ENCODE measurements at places on chromosomes 1 and 21. TPM values are rescaled to one million over a fixed set of nuclear protein-coding genes. Genes with fewer than 3 reads are reported as not detected.

DNA sequence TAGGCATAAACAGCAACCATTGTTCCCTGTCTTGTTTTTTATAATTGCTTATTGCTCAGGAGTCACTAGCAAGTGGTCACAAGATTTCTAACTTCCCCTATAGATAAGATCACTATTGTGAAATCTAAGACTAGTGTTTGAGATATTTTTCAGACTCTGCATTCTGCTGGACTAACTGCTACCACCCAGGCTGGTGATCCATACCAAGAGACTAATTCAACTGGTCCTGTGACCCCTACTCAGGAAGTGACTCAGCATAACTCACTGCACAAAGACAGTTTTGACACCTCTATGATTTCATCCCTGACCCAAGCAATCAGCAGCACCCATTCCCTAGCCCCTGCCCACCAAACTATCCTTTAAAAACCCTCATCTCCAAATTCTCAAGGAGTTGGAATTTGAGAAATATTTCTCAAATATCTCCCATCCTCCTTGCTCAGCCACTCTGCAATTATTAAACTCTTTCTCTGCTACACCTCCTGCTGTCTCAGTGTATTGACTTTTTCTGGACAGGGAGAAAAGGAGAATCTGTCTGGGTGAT is 52.7 kb downstream of the TRIM33 start:
- DNase-seq = peak; percentile 88

- no peak for DNase-seq
These were observed 1.4 kb downstream of the DAB1 start for GRCh38 chr1:57422271-57423134.

DNA sequence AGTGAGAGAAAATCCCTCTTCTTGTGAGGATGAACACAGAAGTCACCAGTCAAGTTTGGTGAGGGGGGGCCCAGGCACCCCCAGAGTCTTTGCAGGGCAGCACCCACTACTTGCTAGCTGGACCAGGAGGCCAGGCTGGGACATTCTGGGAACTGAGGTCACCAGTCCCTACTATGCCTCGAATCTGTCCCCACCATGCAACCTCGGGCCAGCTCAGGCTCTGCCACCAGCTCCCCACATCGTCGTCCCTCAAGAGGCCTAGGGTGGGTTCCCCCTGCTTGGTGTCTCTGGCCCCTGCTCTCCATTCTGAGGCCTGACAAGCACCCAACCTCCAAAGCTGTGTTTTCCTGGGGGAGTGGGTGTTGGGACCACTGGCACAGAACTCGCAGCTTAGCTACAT is 22.2 kb upstream of the ZNF678 start:
- DNase-seq = no peak

- DNase-seq = no peak
These were observed 27.6 kb downstream of the FCRL3 start for GRCh38 chr1:157673008-157673407.

DNA sequence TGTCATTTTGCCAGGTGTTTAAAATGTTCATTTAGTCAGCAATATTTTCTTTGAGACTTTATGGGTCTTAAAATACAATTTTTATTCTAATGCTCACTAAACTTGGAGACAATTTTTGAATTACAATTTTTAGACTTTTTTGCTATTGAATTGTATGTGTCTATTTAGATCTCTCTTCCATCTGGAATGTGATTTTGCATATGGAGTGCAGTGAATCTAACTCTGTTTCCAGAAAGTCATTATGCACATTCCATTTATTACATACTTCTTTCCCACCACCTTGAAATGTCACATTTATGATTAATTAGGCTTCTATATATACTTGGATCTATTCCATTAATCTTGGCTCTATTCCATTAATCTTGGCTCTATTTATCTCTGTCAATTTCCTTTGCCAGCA is 5.6 kb upstream of the TSPEAR start:
- no peak for DNase-seq

- no peak for DNase-seq
These were observed 19.0 kb downstream of the FAM163A start for GRCh38 chr1:179761846-179762640.

- no peak for DNase-seq
These were observed 75.6 kb upstream of the HOOK1 start for GRCh38 chr1:59739111-59739510.

DNA sequence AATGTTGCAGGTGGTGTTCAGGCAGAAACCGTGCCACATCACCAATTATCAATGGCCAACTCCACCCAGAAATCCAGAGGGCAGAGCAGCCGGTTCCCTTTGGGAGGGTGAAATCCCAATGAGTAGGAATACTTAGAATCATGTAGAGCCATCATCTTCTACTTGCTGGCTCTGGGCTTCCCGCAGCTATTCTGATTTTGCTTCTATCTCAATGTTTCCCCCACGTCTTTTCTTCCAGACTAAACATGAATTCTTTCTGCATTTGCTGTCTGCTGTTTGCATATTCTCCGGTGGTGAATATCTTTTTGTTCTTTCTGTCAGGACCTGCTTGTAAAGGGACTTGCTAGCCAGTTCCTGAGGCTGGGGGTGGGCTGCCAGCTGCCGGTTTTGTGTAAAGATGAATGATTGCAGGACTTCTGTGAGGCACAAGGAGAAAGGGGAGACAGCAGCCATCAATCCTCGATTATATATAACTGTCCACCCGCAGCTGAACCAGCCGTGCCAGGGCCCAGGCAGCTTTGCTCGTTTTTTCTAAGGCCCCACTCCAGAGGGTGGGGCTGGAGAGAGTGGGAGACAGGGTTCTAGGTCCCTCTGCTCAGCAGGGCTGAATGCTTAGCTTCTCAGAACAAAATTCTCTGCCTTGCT is 33.2 kb downstream of the PRAMEF20 start:
- DNase-seq = no peak

DNA sequence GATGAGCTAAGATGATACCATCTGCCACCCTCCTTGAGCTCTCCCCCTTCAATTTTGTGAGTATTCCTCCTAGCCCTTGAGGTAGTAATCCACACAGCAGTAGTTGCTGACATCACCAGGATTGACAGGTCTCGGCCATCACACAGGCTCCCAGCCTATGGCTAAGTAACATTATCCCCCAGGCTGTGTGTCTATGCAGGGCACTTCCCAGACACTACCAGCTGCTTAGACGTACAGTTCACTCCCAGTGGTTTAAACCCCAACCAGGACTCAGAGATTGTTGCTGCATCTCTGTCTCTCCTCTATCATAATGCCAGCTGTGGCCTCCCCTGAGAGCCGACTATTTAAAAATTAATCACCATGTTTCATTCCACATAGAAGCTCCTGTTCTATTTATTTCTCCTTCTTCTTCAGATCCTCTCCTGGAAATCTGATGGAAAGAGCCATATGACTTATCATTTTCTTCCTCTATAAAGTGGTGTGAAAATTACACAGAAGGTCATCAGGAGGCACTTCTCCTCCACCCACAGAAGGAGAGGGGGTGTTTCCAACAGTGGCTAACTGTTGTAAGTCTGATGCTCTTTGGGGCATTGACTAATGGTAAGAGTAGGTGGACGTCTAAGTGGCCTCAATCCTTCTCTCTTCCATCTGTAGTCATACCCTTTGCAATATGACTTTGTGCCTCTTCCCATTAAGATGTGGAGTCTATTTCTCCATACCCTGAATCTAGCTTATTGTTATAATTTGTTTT is 396.3 kb downstream of the SETD4 start:
- DNase-seq = peak; percentile 7

OR2AK2 gene
- not detected for total RNA-seq

HCN3 gene
- 3.3 TPM for total RNA-seq

LCE1C gene
- total RNA-seq = not detected

SPRR2E gene
- total RNA-seq = not detected

NBPF6 gene
- total RNA-seq = not detected

LCK gene
- total RNA-seq = not detected

TMEM183A gene
- 64.8 TPM for total RNA-seq

NFASC gene
- total RNA-seq = 1.7 TPM

ADCY10 gene
- not detected for total RNA-seq

POTED gene
- not detected for total RNA-seq

Measured in SK-MEL-5 (cell line).